ENCODE measurements at places on chromosomes 1 and 21.

GRCh38 chr1:156690675-156691036 is 13.4 kb upstream of the NES start:
- DNase-seq: no peak

- DNase-seq: no peak
These were observed 37.1 kb upstream of the TRIM67 start for GRCh38 chr1:231124746-231125145.

GRCh38 chr1:149962039-149962647 is 25.5 kb upstream of the MTMR11 start:
- no peak for DNase-seq

- no peak for DNase-seq
These were observed 14.4 kb downstream of the CNN3 start for GRCh38 chr1:94912263-94913184.

DNA sequence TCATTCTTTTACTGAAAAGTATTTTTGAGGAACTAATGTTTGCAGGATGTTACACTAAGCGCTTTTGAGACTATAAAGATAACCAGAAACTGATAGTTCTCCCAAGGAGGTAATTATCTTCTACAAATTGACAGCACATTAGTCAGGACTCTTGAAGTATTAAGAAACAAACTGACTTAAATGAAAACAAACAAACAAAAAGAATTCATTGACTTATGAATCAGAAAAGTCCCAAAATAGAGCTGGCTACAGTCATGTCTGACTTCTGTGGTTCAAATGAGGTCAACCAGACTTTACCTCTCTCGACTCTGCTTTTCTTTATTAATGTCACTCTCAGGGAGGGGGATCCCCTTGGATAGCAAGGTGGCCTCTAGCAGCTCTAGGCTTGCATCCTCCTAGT is 296.8 kb downstream of the TPR start:
- no peak for DNase-seq

DNA sequence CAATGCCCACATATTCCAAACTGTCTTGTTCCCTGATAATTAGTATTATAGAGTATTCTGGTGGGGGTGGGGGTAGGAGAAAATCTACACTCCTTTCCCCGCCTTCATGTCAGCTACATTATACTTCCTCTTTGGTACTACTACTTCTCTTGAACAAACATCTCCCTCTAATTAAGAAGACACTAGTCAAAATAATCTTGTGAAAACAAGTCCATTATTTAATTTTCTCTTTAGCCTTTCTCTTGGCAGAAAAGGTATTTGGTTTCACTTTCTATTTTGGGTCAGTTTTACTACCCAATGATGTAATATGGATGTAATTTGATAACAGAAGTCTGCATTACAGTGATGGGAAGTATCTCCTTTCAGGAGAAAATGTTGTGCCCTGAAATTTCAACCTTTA is 22.5 kb downstream of the NTMT2 start:
- DNase-seq: no peak

- no peak for DNase-seq
These were observed 1.2 kb upstream of the SLC25A33 start for GRCh38 chr1:9537863-9538668.

GRCh38 chr1:2597441-2598328 is 11.1 kb downstream of the PRXL2B start:
- DNase-seq: no peak

- DNase-seq: no peak
These were observed 153.0 kb downstream of the TNFSF18 start for GRCh38 chr1:172897738-172898137.

- no peak for DNase-seq
These were observed 324.0 kb downstream of the NTNG1 start for GRCh38 chr1:107464827-107465226.

DNA sequence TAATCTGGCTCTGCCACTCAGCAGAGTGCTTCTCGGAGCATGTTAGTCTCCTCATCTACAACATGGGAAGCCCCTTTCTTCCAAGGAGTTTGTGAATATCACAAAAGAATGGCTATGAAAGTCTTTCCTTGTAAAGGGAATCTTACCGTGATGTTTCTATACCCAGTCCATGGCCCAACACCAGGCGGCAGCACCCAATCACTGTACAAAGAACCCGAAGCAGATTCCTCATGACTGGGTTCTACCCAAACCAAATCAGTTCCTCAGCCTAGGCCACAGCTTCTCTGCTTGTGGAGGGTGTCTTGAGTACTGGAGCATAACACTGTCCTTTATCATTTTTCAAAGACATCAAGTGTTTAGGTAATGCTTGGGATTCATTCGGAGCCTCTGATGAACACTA is 16.6 kb upstream of the SLFNL1 start:
- no peak for DNase-seq

- no peak for DNase-seq
These were observed 31.7 kb upstream of the AGO1 start for GRCh38 chr1:35851132-35851869.

DNA sequence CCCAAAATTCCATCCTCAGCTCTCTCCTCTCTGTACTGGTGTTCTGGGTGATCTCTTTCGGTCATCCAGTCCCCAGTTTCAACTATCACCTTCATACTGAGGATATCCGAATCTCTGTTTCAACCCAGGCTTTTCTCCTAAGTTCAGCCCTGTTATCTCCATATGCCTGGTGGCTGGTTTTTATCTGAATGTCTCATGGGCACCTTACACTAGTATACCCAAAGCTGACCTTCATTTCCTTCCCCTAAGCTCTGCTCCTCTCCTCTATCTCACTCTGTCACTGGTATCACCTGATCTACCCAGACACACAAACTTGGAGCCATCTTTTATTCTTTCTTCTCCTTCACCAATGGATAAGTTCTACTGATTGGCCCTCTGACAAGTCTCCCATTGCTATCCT is 53.0 kb downstream of the LRRC71 start:
- DNase-seq: no peak

DNA sequence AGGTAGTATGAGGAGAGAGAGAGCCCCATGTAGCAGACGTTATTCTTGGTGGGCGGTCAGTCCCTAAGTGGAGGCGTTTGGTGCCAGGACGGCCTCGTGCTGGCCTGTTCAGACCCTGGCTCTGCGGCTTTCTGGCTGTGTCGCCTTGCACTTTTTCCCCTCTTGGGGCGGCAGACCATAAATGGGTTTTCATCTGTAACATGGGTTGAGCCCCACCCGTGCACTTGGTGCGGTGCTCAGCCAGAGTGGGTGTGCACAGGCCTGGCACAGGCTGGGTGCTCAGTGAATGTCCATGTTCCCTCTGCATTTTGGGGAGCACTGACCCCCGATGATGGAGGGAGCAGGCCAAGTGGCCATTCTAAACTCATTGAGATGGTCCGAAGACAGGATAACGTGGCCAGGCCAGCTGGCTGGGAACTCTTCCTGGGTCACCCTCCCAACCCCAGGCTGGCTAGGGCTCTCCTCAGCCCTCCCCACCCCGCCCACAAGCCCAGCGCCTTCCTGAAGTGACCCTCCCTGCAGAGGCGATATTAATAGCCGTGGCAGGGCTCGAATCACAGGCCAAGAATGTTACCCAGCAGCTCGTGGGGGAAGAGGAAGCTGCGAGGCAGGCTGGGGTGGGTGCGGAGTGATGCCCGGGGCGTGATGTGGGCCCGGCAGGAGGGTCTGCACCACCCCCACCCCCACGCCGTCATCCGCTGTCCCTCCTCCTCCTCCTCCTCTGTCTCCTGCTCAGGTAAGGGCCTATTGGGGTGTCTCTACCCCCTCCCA is 78.5 kb downstream of the ARHGEF10L start:
- DNase-seq: no peak

DNA sequence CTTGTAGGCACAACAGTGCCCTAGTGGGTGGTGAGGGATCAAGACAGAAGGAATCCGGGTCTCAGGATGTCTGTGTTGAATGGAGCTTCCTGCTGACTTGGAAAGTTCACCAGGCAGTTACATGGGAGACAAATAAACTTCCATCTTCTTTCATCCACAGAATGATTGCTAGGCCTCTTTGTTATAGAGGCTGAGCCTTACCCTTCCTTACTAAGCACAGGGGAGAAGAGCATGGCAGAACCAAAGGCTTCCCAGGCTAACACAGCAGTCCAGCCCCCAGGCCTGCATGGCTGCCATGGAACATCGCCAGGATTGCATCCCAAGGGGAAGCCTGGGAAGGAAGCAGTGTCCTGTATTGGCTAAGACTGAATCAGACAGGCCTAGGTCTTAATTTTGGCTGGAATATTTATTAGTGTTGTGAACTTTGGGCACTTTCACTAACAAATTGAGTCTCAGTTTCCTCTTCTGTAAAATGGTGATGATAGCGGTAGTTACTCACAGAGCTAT is 18.7 kb downstream of the HEYL start:
- no peak for DNase-seq

GRCh38 chr1:219587401-219587800 is 25.5 kb downstream of the ZC3H11B start:
- no peak for DNase-seq

DNA sequence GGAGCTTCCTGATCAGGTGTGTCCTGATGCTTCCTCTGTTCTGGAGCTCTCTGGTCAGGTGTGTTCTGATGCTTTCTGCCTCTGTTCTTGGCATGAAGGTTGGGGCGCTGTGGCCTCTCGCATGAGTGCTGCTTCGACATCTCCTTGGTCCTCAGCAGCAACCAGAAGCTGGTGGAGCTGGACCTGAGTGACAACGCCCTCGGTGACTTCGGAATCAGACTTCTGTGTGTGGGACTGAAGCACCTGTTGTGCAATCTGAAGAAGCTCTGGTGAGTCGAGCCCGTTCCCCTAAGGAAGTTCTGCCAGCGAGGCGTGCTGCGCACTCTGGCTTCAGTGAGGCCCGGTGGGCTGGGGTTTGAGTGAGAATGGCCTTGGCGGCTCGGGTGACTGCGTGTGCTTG is 18.0 kb downstream of the NLRP3 start:
- no peak for DNase-seq

- DNase-seq: no peak
These were observed 150.8 kb downstream of the VPS13D start for GRCh38 chr1:12380326-12381249.

DNA sequence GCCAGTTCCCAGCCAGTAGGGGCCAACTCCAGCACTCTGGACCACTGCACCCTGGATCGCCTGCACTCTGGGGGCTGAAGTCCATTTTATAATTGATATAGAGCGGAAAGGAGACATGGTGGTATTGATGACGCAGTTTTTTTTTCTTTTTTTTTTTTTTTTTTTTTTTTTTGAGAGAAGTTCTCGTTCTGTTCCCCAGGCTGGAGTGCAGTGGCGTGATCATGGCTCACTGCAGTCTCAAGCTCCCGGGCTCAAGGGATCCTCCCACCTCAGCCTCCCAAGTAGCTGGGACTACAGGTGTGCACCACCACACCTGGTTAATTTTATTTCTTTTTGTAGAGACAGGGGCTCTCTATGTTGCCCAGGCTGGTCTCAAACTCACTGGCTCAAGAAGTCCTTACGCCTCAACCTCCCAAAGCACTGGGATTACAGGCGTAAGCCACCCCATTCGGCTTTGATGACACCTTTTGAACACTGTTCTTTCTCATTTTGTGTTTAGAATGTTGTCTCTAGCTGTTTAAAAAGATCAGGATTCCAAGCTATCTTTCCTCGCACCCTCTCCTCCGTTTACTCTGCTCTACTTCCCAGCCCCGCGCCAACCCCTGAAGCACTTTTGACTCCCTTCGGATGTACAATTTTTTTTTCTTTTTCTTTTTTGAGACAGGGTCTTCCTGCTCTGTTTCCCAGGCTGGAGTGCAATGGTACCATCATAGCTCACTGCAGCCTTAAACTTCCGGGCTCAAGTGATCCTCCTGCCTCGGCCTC is 960 bp downstream of the MX2 start:
- DNase-seq: no peak

DNA sequence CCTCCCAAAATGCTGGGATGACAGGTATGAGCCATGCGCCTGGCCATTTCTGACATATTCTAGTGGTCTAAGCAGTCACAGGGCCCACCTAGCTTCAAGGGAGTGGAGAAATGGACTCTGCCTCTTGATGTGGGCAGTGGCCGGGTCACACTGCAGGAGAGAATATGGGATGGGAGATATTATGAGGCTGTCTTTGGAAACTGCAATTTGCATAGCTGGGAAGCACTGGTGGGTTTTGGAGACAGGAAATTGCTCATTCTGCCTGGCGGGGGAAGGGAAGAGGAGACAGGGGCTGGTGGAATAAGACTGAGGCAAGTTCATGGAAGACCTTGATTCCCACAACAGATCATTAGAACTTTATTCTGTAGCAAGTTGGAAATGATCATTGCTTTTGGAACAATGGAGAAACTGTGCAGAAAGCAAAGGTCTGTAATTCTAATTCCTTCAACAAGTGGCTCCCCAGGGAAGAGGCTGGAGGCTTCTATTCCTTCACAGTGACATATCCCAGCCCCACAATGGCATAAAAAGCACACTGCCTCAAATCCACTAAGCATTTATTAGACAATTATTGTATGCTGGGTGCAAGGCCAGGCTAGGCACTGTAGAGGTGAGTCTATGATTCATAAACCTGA is 10.5 kb downstream of the NCMAP start:
- DNase-seq: no peak

- no peak for DNase-seq
These were observed 18.2 kb upstream of the MSTO1 start for GRCh38 chr1:155591770-155592169.

- DNase-seq: no peak
These were observed 99.0 kb upstream of the HNRNPU start for GRCh38 chr1:244963231-244963826.

GRCh38 chr21:27362249-27362648 is 395.4 kb upstream of the ADAMTS5 start:
- DNase-seq: no peak

GRCh38 chr1:6087377-6087772 is 41.7 kb downstream of the KCNAB2 start:
- DNase-seq: no peak

GRCh38 chr1:218454700-218455282 is 109.7 kb downstream of the TGFB2 start:
- DNase-seq: no peak

DNA sequence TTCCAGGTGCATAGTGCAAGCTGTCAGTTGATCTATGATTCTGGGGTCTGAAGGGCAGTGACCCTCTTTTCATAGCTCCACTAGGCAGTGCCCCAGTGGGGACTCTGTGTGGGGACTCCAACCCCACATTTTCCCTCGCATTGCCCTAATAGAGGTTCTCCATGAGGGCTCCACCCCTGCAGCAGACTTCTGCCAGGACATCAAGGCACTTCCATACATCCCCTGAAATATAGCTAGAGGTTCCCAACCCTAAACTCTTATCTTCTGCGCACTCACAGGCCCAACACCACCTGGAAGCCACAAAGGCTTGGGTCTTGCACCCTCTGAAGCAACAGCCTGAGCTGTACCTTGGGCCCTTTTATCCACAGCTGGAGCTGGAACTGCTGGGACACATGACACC is 65.7 kb upstream of the PKN2 start:
- no peak for DNase-seq

- DNase-seq: no peak
These were observed 6.4 kb downstream of the LAMC1 start for GRCh38 chr1:183029591-183030000.
